ENCODE measurements at places on chromosomes 3 and 15.

GRCh38 chr3:100993309-100993708 is at the start of gene ABI3BP:
ABI3BP (minus strand) TSS chr3:100993421; CDS start chr3:100993384, 37 bp downstream.
- DNase-seq: no peak

DNA sequence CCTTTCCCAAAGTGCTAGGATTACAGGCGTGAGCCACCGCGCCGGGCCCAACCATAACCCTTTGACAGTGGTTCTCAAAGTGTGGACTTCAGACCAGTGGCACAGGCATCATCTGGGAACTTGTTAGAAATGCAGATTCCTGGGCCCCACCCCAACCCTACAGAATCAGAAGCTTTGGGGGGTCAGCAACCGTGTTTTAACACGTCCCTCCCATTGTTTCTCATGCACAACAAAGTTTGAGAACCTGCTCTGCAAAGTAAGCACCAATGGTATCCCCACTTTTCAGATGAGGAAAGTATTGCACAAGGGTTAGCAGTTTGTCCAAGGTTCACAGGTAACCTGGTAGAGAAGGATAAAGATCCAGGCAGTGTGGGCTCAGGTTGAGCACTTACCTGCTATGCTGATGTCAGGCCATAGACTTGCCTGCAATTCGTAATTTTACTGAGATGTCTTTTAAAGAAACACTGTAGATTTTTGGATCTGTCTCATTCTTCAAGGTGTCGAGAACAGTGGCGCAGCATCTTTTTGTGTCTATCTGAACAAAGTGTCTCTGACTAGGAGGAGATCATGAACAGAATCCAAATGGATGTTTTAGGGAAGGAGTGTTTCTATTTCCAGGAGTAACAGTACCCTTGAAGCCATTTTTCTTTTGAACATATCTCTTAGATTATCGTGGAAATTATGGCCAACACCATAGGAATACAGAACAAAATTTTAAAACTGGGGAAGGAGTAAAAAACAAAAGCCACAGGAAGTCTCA is 2.5 kb downstream of the GXYLT2 start:
- no peak for DNase-seq

DNA sequence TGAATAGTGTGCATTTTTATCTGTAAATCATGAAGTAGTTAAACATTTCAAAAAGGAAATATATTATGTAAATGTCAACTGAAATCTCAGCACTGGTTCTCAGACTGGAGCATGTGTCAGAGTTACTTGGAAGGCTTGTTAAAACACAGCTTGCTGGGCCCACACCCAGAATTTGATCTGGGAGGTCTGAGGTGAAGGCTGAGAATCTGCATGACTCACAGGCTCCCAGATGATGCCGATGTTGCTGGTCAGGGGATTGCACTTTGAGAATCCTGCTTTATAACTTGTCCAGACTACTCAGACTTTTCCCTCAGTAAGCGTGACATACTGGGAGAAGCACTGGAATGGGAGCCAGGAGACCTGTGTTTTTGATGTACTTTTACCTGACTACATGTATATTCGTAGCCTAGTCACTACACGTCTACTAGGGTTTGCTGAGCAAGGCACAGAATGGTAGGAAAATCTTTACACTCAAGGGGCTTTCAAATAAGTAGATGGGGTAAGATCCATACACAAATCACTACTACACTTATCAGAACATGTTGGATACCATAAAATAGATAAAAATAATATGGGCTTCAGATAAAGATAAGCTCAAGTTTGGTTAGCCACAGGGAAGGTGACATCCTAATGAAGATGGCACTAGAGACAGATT is 77.1 kb upstream of the MEX3B start:
- DNase-seq: no peak

GRCh38 chr3:3627114-3627513 is 172.1 kb upstream of the LRRN1 start:
- no peak for DNase-seq

DNA sequence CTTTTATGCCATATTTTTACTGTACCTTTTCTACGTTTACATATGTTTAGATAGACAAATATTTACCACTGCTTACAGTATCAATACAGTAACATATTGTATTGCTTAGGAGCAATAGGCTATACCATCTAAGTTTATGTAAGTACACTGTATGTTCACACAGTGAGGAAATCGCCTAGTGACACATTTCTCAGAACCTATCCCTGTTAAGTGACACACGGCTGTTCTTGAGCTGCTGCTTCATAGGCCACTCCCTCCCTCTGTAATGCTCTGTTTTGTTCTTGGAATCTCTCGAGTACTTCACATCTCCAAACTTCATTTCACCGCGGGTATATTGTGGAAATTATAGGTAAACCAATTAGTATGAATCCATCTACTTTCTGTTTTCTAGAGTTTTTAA is 13.4 kb upstream of the SELENOT start:
- DNase-seq: no peak

DNA sequence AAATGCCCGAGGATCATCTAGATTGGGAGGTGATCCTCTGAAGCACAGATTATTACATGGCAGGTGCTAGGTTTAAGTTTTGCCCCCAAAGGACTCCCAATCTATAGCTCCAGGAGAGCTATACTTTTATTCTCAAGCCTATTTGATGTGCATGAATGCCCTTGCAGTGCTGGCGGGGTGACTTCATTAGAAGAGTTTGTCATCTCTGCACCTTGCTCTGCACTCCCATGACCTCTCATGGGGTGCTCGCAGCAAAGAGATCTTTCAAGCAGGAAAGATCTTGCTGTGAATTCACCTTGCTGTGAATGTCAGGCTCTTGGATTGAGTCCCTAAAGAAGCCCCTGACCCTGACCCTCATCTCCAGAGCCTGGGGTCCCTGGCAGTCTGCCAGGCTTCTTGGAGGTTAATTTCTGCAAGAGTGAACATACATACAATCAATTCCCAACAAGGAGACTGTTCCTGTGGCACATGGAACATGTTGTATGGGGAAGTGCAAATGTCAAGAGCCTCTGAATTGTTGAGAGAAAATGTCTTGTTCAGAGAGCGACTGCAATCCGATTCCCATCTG is 45.9 kb downstream of the FAM43A start:
- peak; percentile 71 for DNase-seq
